Esophagus muscularis mucosa (tissue), 4 donors: ENCODE measurements at places on chromosomes 5 and 9.
A peak's percentile ranks its signal among the peaks of the same experiment; 100 is the strongest.

DNA sequence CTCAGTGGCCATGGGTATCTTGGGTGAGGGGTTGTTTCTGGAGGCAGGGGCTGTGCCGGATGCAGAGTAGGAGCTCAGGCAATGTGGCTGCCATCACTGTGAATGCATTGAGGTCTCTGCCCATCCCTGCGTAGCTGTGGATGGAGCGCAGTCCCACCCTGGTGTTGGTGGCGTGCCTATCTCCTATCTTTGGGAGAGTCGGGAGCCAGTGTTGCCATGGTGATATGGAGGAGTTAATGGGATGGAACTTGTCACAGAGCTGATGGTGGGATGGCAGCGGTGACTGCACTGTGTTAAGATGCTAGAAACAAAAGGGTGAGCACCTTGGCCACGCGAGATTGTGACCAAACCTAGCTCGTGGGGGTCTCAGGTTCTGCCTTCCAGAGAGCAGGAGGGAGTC is 197.3 kb downstream of the MELK start:
- H3K27ac ChIP-seq = no peak overlapping the region
- DNase-seq = no peak
- H3K4me1 ChIP-seq = peaks cover 11% of the 10 kb centered on the region
- no peak overlapping the region for H3K4me3 ChIP-seq

DNA sequence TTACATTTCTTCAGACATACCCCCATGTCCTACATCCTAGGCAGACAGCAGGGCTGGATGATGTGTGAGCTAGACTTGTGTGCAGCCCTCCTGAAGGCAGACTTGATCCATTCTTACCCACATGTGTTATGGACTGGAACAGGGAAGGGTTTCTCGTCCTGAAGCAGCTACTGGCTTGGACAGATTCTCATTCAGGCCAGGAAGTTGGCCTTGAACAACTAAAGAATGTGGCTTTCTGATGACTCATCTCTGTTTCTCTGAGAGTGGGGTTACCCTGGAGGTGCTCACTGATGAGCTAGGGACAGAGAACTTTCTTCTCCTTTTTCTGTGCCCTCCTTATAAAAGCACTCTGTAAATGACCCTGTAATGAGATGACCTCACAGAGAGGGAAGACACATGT is 246.5 kb downstream of the PCSK5 start:
- H3K27me3 ChIP-seq = no peaks in the 10 kb centered on the region
- DNase-seq = no peak
- H3K4me1 ChIP-seq = peaks cover 19% of the 10 kb centered on the region
- H3K27ac ChIP-seq = peak overlapping the region; percentile 33
- H3K36me3 ChIP-seq = no peaks in the 10 kb centered on the region

DNA sequence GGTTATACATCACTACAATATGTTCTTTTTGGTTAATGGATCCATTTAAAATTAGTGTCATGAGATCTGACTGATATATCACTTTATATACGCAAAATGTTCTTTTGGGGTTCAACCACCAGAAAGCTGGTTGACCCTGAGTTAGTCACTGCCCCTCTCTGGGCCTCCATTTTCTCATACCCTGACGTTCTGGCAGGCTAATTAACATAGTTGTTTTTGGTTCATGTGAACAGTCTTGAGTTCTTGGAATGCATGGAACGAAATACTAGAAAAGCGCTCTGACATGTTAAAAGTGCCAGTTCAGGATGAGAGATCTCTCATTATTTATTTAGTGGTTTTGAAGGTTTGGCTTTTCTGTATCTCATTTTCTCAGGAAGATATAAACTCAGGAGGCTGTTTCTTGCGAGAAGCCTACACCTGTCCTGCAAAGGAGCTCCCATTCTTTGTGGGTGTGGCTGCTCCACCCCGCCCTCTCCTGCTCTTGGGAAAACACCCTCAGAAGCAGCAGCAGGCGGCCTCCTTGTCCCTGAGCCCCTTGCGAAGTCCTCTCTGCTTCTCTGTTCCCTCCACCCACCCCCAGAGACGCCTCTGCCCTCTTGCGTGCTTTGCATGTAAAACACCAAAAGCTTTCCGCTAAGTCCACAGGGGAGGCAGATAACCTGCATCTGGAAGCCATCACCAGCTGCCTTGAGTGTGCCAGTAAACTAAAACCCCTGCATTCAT is 302.4 kb upstream of the PANK3 start:
- no peak overlapping the region for H3K4me3 ChIP-seq
- no peaks in the 10 kb centered on the region for H3K36me3 ChIP-seq
- no peaks in the 10 kb centered on the region for H3K27me3 ChIP-seq
- no peaks in the 10 kb centered on the region for H3K4me1 ChIP-seq
- no peak overlapping the region for H3K27ac ChIP-seq

DNA sequence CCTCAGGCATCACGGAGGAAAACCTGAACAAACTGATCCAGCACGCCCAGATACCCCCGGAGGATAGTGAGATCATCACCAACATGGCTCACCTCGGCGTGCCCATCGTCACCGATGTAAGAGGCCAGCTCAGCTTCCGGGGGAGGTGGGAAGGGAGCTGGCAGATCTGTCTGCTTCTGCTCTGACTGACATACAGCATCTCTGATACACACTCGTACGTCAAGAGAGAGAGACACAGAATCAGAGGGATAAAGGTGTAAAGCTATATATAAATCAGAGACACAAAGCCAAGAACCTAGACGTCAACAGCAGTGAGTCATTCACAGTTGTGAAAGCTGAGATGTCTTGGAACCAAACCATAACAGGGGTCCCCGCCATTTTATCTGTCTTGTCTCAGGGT is 30.1 kb upstream of the CFAP157 start:
- no peak overlapping the region for H3K4me3 ChIP-seq
- no peak overlapping the region for H3K27ac ChIP-seq
- H3K36me3 ChIP-seq = peaks cover 47% of the 10 kb centered on the region
- no peaks in the 10 kb centered on the region for H3K4me1 ChIP-seq
- DNase-seq = no peak

- peaks cover 66% of the 10 kb centered on the region for H3K4me1 ChIP-seq
- no peaks in the 10 kb centered on the region for H3K36me3 ChIP-seq
- peak overlapping the region; percentile 23 for H3K27ac ChIP-seq
- H3K4me3 ChIP-seq = no peak overlapping the region
- DNase-seq = no peak
- H3K27me3 ChIP-seq = no peaks in the 10 kb centered on the region
Measured at GRCh38 chr5:98935206-98935605, 6.4 kb upstream of the CHD1 start.

- H3K4me1 ChIP-seq = peaks cover 7% of the 10 kb centered on the region
- no peaks in the 10 kb centered on the region for H3K27me3 ChIP-seq
- H3K27ac ChIP-seq = no peak overlapping the region
Measured at GRCh38 chr9:128001779-128002298, 21.1 kb upstream of the EEIG1 start.
